Right ventricle myocardium superior (tissue), 1 donor: ENCODE measurements at places on chromosomes 16 and 17.

GRCh38 chr17:57110152-57110542 lies 25.1 kb downstream of the AKAP1 start:
- DNase-seq, result peak; percentile 72

- DNase-seq, result peak; percentile 69
Measured at GRCh38 chr16:30958175-30959079, 873 bp downstream of the SETD1A start.

- DNase-seq, result peak; percentile 50
Measured at GRCh38 chr16:27237219-27238015, 31.2 kb downstream of the NSMCE1 start.

GRCh38 chr16:74601126-74601871 lies 5.6 kb downstream of the GLG1 start:
- DNase-seq, result no peak

- no peak for DNase-seq
Measured at GRCh38 chr17:570388-570787, 144.3 kb downstream of the VPS53 start.

- no peak for DNase-seq
Measured at GRCh38 chr17:41467561-41467960, 375 bp upstream of the KRT32 start.

- no peak for DNase-seq
Measured at GRCh38 chr16:65624229-65624628, 502.4 kb upstream of the CDH11 start.

DNA sequence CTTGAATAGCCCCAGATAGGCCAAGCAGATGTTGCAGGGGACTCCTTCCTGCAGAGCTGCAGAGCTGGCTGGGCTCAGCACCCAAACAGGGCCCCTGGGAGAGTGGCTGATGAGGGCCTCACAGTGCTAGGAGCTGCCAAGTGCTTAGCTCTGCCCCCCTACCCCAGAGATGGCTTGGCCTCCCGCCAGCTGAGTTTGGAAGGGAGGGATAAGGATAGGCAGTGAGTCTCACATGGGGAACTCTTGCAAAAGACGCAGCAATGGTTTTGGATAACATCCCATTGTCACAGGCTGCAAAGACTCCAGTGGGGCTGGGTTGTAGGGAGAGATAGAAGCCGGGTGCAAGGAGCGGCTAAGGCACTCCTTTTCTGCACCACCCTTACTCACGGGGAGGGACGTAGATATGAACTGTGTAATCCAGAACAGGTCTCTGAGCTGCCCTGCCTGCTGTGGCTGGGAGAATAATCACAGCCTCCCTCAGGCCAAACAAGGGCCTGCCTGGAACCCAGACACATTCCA lies 52.9 kb upstream of the MAF start:
- peak; percentile 80 for DNase-seq

DNA sequence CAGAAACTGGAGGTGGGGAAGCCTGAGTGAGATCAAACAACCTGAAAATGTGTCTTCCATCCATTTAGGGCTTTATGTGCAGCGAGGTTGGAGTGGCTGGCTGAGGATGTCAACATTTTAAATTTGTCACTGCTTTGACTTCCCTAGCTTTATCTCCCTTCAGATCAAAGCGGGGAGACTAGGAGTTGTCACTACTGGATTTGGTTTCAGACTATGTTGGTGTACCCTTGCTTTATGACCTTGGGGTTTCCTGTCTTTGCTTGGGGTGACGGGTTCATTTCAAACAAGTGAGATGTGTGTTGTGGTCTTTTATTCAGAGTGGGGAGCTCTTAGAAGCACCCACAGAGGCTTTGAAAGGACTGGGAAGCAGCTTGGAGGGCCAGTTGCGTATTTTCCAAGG lies 25.6 kb downstream of the MSI2 start:
- DNase-seq, result no peak

DNA sequence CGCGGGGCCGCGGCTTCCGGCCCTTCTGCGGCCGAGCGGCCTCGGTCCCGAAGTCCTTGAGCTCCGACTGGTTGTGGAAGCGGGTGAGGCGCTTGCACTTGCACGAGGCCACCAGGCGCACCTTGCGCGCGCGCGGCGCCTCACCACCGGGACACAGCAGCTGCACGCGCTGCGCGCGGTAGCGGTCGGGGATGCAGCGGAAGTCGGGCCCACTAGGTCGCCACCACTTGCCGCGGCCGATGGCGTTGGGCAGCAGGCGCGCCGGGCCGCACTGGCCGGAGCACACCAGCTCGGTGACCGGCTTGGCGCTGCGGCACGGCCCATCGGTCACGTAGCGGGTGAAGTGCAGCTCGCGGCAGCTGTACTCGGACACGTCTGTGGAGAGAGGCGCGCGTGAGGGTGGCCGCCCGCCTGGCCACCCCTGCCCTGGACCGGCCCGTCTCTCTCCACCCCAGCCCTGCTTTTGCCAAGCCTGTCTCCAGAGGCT lies 3.2 kb downstream of the SOST start:
- no peak for DNase-seq

DNA sequence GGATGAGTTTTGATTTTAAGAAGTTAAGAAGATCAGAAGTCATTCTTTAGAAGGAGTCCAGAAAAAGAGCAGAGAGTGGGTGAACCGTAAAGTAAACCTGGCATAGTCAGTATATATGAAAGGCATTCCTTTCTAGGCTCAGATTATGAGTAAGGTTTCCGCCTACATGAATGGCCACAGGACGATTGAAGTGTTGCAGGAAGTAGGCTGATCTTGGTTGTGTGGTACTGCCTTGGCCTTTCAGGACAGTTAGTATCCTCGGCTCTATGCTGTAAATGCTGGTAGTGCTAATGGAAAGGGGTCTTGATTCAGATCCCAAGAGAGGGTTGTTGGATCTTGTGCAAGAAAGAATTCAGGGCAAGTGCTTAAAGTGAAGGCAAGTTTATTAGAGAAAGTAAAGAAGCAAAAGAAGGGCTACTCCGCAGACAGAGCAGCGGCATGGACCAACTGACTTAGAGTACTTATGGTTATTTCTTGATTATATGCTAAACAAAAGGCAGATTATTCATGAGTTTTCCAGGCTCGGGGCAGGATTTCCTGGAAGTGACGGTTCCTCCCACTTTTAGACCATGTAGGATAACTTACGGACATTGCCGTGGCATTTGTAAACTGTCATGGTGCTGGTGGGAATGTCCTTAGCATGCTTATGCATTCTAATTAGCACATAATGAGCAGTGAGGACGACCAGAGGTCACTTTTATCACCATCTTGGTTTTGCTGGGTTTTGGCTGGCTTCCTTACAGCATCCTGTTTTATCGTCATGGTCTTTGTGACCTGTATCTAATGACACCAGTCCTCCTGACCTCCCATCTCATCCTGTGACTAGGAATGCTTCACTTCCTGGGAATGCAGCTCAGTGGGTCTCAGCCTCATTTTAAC lies 164.8 kb downstream of the SNX29 start:
- no peak for DNase-seq

DNA sequence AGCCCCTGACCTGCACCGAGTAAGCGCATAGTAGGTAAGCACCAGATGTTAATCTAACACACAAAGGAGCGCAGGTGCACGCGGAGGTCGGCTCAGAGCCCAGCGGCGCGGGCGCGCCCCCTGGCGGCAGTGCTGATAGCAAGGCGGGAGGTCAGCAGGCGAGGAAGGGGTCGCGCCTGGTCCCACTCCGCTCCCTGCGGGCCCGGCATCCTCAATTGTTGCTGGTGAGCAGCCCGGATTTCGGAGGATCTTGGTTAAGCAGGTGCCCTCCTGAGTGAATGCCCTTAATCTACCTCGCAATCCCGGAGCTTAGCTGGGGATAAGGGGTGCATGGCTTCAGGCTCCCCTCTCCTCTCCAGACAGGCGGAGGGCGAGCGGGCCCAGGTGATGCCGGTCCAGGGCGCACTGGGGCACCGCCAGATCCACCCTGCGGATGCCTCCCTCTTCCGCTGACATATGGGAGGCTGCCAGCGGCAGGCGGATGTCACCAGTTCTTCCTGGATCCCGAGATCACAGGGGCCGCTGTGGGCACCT lies 4.0 kb upstream of the WNT3 start:
- peak; percentile 53 for DNase-seq

DNA sequence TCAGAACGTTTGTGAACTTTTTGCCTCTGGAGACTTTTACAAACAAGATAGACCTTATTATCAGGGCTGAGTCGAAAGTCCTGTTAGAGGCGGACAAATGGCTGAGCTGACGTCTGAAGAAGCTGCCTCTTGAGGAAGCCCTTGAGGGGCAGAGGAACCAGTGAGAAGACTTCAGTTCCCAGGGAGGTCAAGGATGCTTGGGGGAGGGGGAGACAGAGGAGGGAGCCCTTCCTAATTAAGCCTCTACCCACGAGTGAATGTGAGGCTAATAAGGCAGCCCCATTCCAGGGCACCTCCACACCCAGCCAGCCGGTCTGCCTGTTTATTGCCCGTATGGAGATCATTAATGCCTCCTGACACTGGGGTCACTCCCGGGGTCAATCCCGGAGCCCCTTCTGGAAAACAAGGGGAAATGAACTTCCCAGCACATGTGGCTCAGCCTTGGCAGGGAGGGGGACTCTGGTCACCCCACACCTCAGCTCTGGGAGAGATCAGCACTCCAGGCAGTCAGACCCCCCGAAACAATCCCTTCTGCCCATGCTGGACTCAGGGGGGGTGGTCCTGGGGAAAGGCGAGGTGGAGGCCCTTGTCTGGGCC lies 9.2 kb upstream of the TBX4 start:
- no peak for DNase-seq

DNA sequence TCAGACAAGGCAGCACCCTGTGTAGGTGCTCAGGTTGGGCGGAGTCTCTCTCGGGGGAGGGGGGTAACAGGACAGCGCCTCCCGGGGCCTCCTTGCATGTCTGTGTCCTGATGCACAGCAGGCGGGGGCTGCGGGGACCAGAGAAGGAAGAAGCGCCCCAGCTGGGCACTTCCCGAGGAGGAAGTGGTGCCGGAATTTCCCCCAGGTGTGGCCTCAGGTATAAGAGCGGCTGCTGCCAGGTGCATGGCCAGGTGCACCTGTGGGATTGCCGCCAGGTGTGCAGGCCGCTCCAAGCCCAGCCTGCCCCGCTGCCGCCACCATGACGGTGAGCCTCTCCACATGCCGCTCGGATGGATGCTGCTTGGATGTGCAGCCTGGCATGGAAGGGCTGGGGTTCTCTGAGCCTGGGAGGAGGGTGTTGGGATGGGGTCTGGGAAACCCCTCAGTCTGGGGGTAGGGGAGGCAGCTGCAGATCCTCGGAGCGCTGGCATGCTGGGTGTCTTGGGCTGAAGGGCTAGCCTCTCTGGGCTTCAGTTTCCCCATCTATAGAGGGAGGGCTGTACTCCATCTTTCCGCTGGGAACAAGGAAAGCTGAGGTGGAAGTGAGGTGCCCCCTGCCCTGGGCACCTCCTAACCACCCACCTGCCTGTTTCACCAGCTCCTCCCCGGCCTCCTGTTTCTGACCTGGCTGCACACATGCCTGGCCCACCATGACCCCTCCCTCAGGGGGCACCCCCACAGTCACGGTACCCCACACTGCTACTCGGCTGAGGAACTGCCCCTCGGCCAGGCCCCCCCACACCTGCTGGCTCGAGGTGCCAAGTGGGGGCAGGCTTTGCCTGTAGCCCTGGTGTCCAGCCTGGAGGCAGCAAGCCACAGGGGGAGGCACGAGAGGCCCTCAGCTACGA lies at the start of gene IL17C:
IL17C (plus strand) TSS at position 250 of the 908 bp plus-strand sequence; CDS start at position 320, 70 bp downstream.
- no peak for DNase-seq

DNA sequence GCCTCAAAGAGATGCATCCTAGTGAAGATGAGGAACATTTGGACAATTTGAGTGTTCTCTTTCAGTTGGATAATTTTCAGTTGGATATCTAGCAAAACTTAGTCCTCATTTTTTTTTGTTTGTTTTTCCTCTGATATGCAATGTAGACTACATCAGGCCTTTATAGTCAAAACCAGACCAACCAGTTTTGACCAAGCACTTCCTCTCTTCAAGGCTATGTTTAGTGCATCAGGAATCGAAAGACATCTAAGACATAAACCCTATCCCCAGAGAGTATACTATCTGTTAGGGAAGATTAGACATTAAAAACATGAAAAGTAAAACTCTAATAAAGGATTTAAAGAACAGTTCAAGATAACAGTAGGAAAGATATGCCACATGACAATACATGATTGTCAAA lies 256.1 kb downstream of the IRX3 start:
- no peak for DNase-seq

- peak; percentile 94 for DNase-seq
Measured at GRCh38 chr17:21457051-21458026, 81.2 kb downstream of the KCNJ12 start.

GRCh38 chr17:12814718-12815117 lies 25.4 kb downstream of the ARHGAP44 start:
- DNase-seq, result no peak
